ENCODE measurements at places on chromosomes 2 and 18.

DNA sequence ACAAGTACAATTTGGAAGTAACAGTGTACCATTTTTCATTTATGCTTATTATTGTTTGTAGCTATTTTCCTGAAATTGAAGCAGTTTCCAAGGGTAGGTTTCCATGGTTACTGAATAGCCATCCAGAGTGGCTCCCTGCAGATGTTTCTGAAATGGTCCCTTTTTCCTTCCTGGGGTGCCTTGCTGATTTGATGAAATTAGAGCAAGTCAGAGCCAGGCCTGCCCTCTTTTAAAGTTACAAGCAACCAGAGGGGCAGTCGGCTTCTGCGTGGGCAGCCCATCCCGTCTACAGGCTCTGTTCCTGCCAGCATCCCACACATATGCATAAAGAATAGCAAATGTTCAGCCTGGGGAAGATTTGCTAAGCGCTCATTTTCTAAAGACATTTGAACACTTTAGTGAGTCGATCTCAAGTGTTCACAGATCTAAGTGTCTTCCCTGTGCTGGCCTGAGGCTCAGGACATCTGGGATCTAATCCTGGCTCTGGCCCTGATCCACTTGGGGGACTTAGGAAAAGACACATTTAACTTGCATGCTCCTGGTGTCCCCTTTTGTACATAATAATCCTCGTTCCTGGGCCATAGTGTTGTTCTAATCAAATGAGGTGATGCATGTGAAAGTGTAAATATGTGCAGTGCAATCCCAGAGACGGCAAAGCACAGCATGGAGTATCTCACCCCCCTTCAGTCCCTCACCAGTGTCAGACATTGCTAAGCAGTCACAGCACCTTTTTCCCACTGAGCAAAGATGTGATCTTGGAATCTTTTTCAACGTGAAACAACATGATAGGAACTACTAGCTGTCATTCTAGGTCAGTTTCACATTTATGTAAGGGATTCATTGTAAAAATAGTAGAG is 92.2 kb downstream of the STPG4 start:
- H3K27me3 ChIP-seq: no peaks in the 10 kb centered on the region
- DNase-seq: no peak
- H3K4me3 ChIP-seq: no peak overlapping the region
- peak overlapping the region; percentile 38 for H3K27ac ChIP-seq
- peaks cover 12% of the 10 kb centered on the region for H3K36me3 ChIP-seq

DNA sequence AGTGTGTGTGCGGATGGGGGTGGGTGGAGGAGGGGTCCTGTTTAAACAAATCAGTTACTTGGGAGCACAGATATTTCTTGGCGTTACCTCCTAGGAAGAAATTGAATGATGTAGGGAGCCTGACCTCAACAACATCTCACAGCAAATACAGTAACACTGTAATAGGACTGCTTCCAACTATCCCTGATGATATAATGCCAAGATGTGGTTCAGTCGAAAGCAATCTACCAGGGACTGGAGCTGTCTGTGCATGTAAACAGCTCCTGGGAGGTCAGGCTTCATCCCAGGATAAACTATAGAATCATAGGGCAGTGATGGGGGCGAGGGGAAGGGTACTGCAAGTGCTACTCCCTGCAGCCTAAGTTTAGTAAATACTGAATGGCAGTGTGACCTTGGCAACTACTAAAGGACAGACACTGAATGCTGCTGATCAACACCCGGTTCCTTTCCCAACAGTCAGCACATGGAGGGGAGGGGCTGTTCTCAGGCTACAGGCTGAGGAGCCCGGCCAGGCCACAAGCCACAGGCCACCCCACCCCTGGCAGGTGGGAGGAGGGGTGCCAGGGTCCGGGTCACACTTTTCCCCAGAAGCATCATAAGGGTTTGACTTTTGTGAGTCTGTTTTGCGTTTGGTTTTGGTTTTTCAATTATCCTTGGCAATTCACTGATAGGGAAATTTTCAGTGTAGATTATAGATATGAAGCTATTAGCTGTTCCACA is 85.3 kb upstream of the ZNF397 start:
- H3K4me3 ChIP-seq: no peak overlapping the region
- H3K36me3 ChIP-seq: no peaks in the 10 kb centered on the region
- H3K27me3 ChIP-seq: no peaks in the 10 kb centered on the region
- H3K4me1 ChIP-seq: peaks cover 5% of the 10 kb centered on the region
- peak overlapping the region; percentile 50 for H3K27ac ChIP-seq
- DNase-seq: no peak

DNA sequence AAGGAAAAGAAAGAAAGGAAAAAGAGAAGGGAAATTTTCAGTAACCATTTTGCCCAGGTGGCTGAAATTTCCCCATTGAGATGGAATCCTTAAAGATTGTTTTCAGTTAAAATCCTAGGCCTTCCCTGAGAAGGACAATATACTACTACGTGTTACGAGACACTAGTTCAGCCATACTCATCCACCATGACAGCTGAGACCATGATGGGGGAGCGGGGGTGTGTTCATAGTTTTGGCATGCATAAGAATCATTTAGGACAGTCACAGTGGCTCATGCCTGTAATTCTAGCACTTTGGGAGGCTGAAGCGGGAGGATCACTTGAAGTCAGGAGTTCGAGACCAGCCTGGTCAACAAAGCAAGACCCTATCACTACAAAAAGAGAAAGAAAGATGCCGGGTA is 28.0 kb downstream of the PLA2R1 start:
- peaks cover 6% of the 10 kb centered on the region for H3K4me1 ChIP-seq
- no peak overlapping the region for H3K4me3 ChIP-seq
- no peak for DNase-seq

GRCh38 chr2:173230181-173230580 is 124.5 kb upstream of the CDCA7 start:
- no peaks in the 10 kb centered on the region for H3K27me3 ChIP-seq
- H3K4me3 ChIP-seq: no peak overlapping the region
- H3K27ac ChIP-seq: no peak overlapping the region
- no peaks in the 10 kb centered on the region for H3K36me3 ChIP-seq
- no peak for DNase-seq
- H3K4me1 ChIP-seq: no peaks in the 10 kb centered on the region

DNA sequence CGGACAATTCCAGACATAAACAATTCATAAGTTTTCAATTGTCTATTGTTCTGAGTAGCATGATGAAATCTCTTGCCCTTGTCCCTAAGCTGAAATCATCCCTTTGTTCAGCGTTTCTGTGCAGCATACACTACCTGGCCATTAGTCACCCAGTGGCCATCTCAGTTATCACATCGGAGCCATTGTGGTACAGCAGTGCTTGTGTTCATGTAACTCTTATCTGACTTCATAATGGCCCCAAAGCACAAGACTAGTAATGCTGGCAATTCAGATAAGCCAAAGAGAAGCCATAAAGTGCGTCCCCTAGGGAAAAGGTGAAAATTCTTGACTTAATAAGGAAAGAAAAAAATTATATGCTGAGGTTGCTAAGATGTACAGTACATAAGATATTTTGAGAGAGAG is 127.2 kb downstream of the FHOD3 start:
- no peaks in the 10 kb centered on the region for H3K4me1 ChIP-seq
- no peak overlapping the region for H3K4me3 ChIP-seq
- no peak overlapping the region for H3K27ac ChIP-seq
- no peak for DNase-seq
- H3K36me3 ChIP-seq: no peaks in the 10 kb centered on the region
- no peaks in the 10 kb centered on the region for H3K27me3 ChIP-seq

- H3K4me1 ChIP-seq: no peaks in the 10 kb centered on the region
- H3K27me3 ChIP-seq: no peaks in the 10 kb centered on the region
- H3K36me3 ChIP-seq: no peaks in the 10 kb centered on the region
- no peak for DNase-seq
Measured at GRCh38 chr2:186032102-186032738, 293.6 kb downstream of the FSIP2 start.

DNA sequence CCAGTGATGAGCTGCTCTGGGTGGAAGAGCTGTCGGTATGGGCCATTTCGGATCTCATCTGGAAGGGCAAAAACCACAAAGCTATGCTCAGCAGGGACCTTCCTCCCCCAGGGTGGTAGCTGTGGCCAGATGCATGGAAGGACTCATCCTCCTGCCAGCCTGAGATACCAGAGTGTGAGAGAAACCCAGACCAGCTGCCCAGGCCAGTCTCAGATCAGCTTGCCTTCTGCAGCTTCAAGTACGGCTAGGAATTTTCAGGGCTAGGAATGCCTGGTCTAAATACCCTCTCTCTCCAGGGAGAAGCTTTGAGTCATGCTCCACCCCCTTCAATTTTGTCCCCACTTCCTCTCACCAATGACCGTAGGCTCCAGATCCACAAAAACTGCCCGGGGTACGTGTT is 1.4 kb upstream of the TUBA4B start:
- DNase-seq: no peak
- no peak overlapping the region for H3K27ac ChIP-seq
- peaks cover 65% of the 10 kb centered on the region for H3K4me1 ChIP-seq
- H3K4me3 ChIP-seq: peak overlapping the region; percentile 64
- no peaks in the 10 kb centered on the region for H3K27me3 ChIP-seq

DNA sequence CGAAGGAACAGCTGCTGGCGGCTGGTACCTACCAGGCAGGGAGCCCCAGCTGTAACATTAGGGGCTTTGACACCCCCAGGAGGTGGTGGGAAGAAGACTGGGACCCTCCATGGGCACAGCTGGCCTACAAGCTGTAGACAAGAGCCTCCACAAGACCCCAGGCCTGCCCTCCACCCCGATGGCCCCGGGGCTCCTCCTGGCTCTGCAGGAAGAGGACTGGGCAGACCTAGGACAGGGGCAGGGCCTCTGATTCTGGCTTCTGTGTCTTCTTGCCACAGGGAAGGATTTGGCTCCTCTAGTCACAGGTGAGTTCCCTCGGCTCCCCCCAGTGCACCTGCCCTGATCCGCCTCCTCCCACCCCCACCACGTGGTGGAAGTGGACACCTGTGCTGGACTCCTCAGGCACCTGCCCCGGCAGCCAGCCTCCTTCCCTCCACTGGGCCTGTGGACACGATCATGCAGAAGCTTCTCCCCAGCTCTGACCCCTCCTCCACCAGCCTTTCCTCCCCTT is 53.4 kb upstream of the ODC1 start:
- H3K4me3 ChIP-seq: no peak overlapping the region
- no peaks in the 10 kb centered on the region for H3K27me3 ChIP-seq
- H3K36me3 ChIP-seq: no peaks in the 10 kb centered on the region

DNA sequence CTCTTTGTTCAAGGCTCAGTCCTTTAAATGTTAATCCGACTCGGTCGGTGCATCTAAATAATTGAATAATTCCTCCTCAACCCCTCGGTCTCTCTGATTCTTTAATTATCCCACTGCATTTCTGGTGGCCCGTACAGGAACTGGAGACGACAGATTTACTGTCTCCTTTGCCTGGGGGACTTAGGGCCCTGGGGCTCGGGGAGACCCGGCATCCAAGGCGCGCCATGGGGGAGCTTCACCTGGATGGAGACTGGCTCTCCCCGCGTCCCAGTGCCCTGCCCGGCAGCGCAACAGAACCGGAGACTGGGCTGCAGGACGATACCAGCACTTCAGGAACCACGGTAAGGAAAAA is 47.7 kb upstream of the SELENOI start:
- H3K36me3 ChIP-seq: no peaks in the 10 kb centered on the region
- H3K4me3 ChIP-seq: peak overlapping the region; percentile 63
- DNase-seq: no peak
- no peaks in the 10 kb centered on the region for H3K27me3 ChIP-seq
- H3K27ac ChIP-seq: peak overlapping the region; percentile 91

- no peaks in the 10 kb centered on the region for H3K27me3 ChIP-seq
- H3K36me3 ChIP-seq: no peaks in the 10 kb centered on the region
- H3K4me3 ChIP-seq: no peak overlapping the region
- H3K27ac ChIP-seq: no peak overlapping the region
Measured at GRCh38 chr2:47221039-47221438, 65.9 kb upstream of the STPG4 start.

GRCh38 chr2:200735061-200735460 is 76.6 kb upstream of the BZW1 start:
- no peak overlapping the region for H3K4me3 ChIP-seq
- no peaks in the 10 kb centered on the region for H3K36me3 ChIP-seq
- H3K27ac ChIP-seq: no peak overlapping the region
- no peaks in the 10 kb centered on the region for H3K4me1 ChIP-seq
- no peak for DNase-seq
- H3K27me3 ChIP-seq: no peaks in the 10 kb centered on the region

- DNase-seq: peak; percentile 18
- peaks cover 24% of the 10 kb centered on the region for H3K27me3 ChIP-seq
- H3K4me1 ChIP-seq: peaks cover 12% of the 10 kb centered on the region
- H3K4me3 ChIP-seq: no peak overlapping the region
- H3K36me3 ChIP-seq: no peaks in the 10 kb centered on the region
- no peak overlapping the region for H3K27ac ChIP-seq
Measured at GRCh38 chr18:37270038-37270665, 295.4 kb downstream of the CELF4 start.

- H3K27ac ChIP-seq: no peak overlapping the region
- H3K27me3 ChIP-seq: no peaks in the 10 kb centered on the region
- no peak overlapping the region for H3K4me3 ChIP-seq
- H3K36me3 ChIP-seq: no peaks in the 10 kb centered on the region
Measured at GRCh38 chr2:8422450-8422800, 259.4 kb upstream of the ID2 start.

- no peaks in the 10 kb centered on the region for H3K27me3 ChIP-seq
- H3K36me3 ChIP-seq: no peaks in the 10 kb centered on the region
- H3K27ac ChIP-seq: no peak overlapping the region
- no peak for DNase-seq
- no peak overlapping the region for H3K4me3 ChIP-seq
Measured at GRCh38 chr18:34818064-34818463, 108.0 kb downstream of the DTNA start.

DNA sequence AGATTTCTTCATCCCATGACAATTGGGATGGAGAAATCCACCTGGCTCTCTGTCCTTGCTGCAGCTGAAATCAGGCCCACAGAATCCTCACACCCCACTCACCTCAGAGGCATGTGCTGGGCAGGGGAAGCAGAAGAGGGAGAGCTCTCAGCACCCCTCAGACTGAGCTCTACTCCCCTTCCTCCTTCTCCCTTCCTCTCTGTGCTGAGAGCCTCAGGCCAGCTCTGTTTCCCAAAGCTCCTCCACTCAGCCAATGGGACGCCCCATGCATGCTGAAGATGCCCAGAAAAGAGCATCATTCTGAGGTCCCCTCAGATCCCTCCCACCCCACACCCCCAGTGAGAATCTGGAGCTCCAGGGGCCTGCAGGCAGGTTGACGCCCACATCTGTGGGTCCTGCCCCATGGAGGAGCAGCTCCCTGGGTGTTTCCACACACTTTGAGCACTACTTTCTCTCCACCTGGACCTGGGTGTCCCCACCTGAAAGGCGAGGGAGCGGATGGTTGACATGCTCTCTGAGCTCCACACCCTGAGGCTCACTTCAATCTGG is 637.7 kb upstream of the ID2 start:
- H3K4me3 ChIP-seq: no peak overlapping the region
- H3K27me3 ChIP-seq: no peaks in the 10 kb centered on the region
- no peak overlapping the region for H3K27ac ChIP-seq
- H3K36me3 ChIP-seq: no peaks in the 10 kb centered on the region
- no peak for DNase-seq

GRCh38 chr18:3264362-3264761 is 2.4 kb downstream of the MYL12B start:
- H3K36me3 ChIP-seq: peaks cover 1% of the 10 kb centered on the region
- peaks cover 75% of the 10 kb centered on the region for H3K4me1 ChIP-seq
- no peaks in the 10 kb centered on the region for H3K27me3 ChIP-seq
- H3K27ac ChIP-seq: peak overlapping the region; percentile 96

DNA sequence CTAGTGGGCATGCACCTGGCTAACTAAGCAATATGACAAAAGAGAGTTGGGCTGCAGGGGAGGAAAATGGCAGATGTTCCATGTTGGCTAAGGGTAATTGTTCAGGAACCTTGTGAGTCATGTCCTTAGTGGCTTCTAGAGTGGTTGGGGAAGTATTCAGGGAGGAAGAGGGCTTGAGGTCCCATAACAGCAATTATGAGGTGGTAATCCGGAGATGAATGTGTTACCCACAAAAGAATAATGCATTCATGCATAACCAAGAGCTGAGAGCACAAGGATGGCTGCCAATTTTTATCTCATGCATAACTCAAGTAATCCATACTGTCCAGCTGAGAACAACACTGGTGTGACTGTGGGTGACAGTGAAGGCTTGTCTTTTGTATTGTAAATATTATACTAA is 42.9 kb downstream of the TMEFF2 start:
- no peak overlapping the region for H3K27ac ChIP-seq
- no peak for DNase-seq
- no peaks in the 10 kb centered on the region for H3K27me3 ChIP-seq
